ENCODE measurements at places on chromosomes 7 and 10.

- DNase-seq = no peak
These were observed 100.3 kb downstream of the PLPP4 start for GRCh38 chr10:120557311-120557710.

GRCh38 chr7:66170309-66171231, 34.6 kb upstream of the TPST1 start:
- no peak for DNase-seq

DNA sequence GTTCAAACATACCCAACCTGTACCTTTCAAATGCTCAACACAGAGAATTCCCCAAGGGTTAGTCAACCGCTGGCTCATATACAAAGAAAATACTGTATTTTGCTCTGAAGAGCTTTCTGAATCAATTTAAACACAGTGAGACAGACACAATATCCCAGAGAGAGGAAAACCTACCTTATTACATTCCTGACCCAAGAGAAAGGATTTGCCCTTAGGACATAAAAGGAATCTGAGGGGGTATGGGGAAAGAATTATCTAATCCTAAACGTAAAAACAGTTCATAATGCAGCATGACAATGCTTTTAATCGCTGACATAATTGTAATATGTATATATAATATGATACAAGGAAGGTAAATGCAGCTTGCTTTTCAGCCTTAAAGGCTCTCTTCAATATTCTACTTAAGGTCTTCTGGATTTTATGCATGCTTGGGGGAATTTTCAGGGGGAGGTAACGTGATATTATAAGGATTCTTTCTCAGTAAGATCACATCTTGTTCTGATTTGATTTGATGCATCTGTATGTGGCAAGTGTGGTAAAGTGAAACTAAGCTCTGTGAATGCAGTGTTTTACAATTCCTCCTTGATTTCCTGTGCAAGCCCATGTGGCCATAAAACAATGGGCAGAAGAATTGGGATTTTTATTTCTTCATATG, 240.5 kb downstream of the GLI3 start:
- DNase-seq = no peak

DNA sequence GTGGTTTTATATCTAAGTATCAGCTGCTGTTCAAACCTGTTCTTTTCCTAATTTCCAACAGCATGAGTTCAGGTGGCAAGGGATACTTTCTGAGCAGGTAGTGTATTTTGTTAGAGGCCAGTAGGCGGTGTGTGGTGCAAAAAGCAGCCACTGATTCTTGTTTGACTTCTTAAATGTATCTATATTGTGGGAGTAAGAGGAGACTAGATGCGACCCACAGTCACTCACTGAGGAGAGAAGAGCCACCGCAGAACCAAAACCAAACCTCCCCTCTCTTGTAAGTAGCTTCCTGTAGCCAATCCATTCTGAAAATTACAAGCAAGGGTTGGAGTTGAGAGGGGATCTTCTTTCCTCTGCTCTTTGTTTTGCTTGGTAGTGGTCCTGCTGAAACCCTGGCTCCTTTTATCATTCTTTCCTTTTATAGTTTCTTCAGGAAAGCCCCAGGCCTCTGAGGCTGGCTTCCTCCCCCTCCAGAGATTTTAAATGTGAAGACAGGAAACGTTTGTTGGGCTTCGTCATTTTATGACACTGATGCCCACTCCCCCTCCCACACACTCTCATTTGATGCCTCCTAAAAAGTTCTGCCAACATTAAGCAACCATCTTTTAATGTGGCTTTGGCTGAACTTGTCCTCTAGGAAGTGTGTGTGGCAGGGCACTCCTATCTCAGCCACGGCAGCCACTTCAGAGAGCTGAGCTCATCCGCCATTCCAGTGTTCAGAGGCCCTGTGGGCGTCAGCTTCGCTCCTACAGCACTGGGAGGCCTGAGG, 566.0 kb downstream of the SUGCT start:
- no peak for DNase-seq

- DNase-seq = no peak
These were observed 11.5 kb downstream of the PILRA start for GRCh38 chr7:100384628-100385294.

DNA sequence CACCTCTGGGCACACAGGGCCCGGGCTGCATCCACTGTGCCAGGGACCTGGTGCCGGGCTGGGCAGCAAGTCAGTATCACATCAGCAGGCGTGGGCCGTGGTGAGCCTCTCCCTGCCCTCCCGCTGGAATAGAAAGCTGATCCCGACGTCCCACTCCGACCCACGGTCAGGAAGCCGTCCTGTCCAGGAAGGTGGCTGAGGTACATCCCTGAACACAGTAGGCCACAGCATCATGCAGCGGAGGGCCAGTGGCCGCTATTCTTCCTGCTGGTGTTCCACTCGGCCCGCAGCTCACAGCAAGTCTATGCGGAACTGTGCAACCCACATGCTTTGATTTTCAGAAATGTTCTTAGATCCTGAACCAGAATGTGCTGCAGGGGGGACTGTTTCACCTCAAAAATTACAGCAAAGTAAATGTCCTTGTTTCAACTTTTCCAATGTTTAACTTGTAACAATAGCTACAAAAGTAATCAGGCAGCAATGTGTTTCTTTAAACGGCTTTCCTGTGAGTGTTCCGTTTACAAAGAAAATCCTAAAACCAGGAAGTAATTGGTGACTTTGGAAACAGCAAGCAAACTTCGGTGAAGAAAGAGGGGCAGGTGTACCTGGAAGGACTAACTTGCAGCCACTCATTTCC, 676 bp upstream of the GPR146 start:
- DNase-seq = no peak

All from stimulated activated CD8-positive, alpha-beta memory T cell treated with anti-CD3 and anti-CD28 coated beads, Interleukin-4, amount 100 ng/mL, for 1 hour (primary cell).